ENCODE measurements at places on chromosomes 2 and 18.

DNA sequence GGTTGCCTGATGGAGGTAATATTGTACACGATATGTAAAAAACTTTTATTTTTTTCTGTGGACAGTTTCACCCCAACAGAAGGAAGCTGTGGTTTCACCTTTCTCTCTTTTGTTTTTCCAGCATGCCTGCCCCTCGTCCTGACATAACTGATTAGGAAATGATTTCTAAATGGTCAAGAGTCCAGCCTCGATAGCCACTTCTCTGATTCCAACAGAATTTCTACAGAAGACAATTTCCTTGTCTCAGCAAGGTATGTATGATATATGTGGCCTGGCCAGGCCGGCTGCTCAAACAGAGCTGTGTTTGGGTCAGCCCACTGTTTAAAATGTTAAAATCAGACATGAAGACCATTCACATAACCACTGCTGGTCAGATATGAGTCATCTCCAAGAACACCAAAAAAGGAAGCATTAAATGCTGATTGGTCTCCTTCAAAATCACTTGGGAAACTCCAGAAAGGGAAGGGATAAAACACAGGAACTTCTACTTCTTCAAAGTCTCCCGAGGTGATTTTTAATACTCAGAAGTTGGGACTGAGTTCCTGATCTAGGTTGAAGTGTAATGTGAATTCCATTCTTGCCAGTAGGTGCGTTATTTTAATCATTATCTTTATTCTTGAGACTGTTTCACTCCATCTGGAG is 22.3 kb downstream of the ATP8B1 start:
- DNase-seq = no peak

GRCh38 chr2:150647943-150648342 is 160.5 kb upstream of the RND3 start:
- no peak for DNase-seq

GRCh38 chr2:195445639-195446038 is 211.4 kb upstream of the SLC39A10 start:
- DNase-seq = no peak

DNA sequence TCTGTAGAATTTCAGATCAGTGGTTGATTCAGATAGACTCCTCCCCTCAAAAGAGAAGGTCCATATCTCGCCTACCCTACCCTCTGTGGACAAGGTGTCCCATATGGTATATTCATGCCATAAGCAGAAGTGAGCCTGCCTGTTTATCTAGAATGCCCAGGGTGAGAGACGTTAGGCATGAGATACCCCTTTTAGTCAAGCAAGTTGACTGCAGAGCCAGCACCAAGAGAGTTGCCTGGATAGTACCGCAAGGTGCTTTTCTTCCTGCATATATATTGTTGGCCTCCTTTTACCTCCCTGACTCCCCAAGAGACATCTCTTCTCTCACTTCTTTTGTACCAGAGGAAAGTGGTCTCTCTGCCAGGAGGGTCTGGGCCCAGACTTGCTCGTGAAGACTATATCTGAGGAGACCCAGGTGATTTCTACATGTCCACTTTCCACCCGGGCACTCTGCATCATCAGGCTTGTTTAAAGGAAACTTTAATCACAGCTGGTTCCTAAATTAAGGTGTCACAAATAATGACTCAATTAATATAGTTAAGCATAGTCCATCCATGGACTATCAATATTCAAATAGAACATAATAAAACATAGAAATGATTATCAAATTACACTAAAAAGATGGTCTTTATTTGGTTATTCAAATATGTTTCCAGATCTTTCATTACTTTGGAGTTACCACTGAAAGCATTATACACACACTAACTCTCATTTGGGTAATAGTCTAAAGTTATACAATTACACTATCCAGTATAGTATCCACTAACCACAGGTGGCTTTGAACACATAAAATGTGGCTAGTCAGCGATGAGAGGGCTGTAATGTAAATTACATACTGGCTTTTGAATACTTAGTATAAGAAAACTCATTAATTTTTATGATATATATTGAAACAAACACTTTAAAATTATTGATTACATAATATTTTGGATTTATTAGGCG is 4.1 kb downstream of the ITGA4 start:
- no peak for DNase-seq

GRCh38 chr18:55351241-55351691 is 236.7 kb downstream of the TCF4 start:
- no peak for DNase-seq

- DNase-seq = no peak
These were observed 216.8 kb downstream of the NUP35 start for GRCh38 chr2:183341057-183341456.

DNA sequence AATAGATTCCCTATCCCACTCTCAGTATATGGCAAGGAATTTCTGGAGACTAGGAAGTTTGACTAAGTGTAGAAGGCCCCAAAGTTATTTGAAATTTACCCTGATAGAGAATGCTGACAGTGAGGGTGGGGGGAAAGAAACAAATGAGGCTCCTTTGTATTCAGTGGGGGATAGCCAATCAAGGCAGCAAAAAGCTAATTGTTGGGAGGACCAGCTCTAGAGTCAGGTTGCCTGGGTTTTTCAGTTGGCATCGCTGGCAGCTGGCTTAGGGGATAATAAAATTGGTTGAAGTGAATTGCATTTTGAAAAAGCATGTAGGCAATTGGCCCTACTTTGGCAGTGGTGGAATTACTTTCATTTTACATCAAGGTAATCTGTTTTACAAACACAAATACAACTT is 79.4 kb upstream of the STAM2 start:
- no peak for DNase-seq

DNA sequence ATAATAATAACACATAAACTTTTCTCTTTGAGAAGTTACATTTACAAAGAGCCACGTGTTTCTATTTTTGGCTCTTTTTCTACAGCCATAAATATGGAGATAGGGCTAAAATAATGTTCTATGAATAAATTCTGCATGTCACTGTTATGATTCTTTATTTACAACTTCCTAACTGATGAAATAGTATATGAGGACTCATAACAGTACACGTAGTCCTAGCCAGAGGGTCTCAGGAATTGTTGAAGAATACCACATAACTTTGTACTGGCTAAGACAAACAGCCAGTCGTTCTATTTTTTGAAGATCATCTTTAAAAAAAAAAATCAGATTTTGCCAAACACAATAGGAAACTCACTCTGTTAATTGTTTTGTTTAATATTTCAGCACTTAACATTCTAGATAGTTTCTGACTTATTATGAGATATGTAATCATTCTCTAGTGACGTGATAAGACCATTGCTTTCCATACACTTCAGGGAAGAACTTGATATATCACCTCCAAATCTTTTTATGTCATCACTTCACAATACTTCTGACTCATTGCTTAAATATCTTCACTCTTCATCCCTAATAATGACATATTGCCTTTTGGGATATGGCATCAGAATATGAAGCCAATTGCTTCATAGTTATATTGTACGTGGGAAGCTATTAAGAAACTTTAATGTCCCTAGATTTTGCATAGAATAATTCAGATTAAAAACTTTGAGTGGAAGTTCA is 256.1 kb downstream of the XIRP2 start:
- no peak for DNase-seq

GRCh38 chr2:200125444-200126284 is 170.3 kb downstream of the MAIP1 start:
- no peak for DNase-seq

- DNase-seq = no peak
These were observed 109.2 kb upstream of the SESTD1 start for GRCh38 chr2:179373816-179374215.

GRCh38 chr18:80234398-80234797 is 12.9 kb downstream of the PARD6G start:
- no peak for DNase-seq

GRCh38 chr18:42174909-42175308 is 219.9 kb downstream of the PIK3C3 start:
- no peak for DNase-seq

- no peak for DNase-seq
These were observed 16.6 kb downstream of the SERPINB13 start for GRCh38 chr18:63603772-63604171.

DNA sequence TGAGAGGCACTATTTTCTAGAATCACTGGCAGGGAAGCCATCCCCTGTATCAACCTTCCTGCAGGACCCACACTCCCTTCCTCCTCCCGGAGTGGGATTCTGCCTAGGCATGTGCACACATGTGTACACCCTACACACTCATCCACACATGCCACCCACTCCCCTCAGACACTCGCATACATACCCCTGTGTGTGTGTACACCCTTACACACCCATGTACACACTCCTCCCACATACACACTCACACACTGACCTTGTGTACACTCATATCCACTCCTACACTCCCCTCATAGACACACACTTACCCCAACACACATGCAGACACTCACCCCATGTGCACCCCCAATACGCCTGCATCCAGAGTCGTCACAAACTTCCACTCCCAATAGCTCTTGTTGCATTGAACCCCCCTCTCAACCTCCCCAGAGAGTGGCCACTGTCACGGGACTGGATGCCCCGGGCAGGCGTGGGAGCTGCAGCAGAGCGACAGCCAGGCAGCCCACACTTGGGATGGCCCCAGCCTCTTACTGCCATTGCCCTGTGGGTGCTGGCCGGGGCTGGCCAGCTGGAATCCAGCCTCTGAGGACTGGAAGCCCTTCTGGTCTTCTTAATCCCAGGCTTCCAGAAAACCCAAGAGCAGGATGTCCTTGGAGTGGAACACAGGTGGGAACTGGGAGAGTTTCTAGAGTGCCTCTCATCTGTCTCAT is 251.0 kb downstream of the LOXHD1 start:
- no peak for DNase-seq

DNA sequence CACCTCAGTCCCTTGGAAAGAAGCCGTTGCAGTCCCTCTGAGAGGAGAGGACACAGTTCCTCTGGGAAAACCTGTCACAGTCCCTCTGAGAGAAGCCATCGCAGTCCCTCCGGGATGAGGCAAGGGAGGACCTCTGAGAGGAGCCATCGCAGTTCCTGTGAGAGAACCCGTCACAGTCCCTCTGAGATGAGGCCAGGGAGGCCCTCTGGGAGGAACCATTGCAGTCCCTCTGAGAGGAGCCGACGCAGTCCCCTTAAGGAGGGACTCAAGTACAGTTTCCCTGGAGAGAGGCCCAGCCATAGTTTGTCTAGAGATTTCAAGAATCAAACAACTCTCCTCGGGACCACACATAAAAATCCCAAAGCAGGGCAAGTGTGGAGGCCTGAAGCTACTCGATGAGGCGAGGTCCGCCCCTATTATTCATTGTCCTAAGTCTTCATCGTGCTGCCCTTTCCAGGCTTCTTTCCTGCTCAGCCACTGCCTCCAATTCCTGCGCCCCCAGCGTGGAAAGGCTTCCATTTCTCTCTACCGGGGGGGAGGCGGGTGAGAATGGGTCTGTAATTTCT is 630 bp upstream of the ZNF512 start:
- DNase-seq = no peak

DNA sequence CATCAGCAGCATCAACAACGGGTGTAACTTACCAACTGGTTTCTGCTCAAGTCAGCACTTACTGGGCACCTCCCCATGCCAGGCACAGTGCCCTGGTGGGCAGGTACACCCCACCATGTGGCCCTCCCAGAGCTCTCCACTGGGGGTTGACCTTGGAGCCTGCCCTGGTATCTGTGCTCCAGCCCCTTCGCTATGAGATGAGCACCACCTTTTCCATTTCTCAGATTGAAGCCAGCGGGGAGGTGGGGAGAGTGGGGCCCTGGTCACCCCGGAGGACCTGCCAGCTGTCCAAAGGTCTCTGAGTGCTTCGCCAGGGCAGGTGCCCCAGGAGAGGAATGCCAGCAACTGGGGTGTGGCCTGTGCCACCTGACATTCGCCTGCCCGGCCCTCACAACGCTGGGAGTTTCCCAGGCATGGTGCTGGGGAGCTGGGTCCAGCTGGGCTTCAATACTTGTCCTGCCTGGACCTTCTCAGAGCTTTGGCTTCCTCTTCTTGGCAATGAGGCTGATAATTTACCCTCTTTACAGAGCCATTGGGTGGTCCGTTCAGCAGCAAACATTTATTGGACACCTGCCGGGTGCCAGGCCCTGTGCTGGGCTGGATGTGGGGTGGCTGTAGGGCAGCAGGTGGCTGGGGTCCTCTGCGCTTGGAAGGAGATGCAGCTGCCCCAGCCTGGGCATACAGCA is 5.9 kb upstream of the ZAP70 start:
- no peak for DNase-seq

GRCh38 chr2:7725171-7725849 is 808.1 kb downstream of the RNF144A start:
- no peak for DNase-seq

DNA sequence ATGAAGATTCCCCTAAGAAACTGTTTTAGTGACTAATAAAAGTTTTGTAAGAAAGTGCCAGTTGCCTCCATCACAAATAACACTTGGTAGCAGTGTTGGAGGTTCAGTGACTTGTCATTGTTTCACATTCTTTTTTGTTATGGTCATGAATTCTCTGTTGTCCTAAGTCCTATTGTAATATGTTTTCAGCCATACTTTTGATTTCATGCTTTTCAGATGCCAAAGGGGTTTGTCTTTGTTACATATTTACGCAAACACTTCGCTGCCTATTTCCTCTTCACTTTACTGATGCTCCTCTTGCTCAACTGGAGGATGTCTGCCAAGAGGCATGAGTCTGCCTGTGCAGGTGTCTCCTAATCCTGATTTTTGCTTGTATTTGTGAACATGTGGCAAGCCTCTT is 66.6 kb downstream of the PHLPP1 start:
- no peak for DNase-seq

GRCh38 chr2:127810156-127810618 is 784 bp downstream of the WDR33 start:
- no peak for DNase-seq

DNA sequence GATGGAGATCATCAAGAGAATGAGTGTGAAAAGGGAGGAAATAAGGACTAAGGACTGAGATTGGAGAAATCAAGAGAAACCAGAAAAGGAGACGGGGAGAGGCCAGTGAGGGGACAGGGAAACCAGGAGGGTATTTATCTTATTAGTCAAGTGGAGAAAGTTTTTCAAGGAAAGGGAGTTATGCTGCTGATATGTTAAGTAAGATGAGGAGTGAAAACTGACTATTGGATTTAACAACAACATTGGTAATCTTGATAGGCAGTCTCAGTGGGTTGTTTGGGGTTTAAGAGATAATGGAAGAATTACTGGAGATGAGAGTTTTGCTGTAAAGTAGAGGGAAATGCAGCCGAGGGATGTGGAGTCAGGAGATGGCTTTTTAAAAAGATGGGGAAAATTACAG is 30.6 kb downstream of the PIKFYVE start:
- no peak for DNase-seq

DNA sequence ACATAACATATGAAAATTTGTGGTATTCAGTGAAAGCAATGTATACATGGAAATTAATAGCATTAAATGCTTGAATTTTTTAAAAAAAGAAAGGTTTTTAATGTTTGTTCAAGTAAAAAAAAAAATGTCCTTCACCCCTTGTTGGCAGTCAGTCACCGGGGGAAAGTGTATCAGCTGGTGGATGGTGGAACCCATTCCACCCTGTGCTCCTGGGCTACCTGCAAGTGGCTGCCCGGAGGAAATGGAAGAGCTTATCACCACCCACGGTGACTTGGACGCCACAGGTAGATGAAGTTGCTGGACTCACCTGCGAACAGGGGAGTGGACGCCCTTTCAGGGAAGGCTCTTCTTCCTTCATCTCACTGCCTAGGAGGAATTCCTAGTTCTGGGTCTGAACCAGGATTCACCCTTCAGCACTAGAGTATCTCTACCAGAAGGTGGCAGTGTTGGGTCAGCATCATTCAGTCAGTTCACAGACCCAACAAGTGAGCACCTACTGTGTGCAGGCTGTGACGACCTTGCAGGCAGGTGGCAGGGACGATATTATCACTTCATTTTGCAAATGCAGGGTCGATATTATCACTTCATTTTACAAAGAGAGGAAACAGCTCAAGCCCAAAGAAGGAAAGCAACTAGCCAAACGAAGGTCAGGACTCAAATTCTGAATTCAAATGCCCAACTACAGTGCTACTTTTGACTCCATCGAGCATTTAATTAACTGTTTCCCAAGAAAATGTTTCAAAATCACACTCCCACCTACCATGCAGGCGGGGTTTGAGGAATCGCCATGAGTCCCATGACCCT is 35.8 kb downstream of the CIB4 start:
- no peak for DNase-seq
